H4 (cell line): ENCODE measurements at places on chromosomes 1 and 21.
A peak's percentile ranks its signal among the peaks of the same experiment; 100 is the strongest.

DNA sequence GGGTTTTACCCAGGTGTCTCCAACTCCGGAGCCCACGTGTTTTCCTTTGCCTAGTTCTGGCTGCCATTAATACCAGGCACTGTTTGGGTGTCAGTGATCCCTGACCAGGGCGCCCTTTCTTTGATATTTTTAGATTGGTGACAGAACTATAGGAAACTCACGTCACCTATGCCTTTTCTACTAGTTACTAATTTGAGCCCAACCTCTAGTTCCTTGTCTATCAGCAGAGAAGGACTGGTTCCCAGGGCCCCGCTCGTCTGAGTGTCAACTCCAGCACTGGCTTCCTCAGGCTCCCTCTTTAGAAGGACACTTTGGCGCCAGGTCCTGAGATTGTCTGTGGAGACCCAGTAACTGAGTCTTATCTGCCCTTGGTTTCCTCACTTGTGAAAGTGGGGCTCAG lies 9.4 kb downstream of the MFN2 start:
- no peak for DNase-seq

DNA sequence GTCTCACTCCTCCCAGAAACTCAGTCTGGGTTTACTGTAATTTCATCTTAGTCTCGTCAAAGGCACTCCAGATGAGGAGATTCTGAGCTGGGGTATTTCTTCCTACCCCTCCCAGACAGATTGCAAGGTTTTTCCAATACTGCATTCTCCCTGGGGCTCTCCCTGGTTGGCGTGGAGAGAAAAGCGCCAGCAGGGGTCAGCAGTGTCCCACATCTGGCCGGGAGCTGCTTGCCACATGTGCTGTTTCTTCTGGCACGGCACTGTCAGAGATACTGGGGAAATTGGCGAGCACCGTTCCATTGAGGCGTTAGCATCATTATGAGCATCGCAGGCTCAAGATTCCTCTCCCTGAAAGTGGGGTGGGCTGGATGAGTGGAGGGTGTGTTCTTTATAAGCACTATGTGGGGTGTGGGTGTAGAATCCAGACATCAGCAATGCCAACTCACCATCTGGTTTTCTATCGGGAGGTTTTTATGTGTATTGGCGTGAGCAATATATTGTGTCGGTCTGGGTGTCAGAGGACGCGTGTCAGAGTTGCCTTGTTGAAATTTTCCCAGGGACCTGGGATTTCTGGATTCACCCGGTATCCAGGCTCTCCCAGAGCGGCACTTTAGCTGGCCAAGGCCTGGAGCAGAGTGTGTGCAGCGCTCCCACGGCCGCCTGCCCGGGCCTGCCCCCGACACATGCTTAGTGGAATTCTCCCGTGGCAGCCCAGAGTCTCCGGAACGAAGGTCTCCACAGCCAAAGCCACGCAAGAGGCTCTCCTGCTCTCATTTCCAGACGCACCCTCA lies 8.0 kb upstream of the NAV1 start:
- peak; percentile 70 for DNase-seq

- no peak for DNase-seq
These were observed 87.3 kb downstream of the CASZ1 start for GRCh38 chr1:10709165-10709564.

DNA sequence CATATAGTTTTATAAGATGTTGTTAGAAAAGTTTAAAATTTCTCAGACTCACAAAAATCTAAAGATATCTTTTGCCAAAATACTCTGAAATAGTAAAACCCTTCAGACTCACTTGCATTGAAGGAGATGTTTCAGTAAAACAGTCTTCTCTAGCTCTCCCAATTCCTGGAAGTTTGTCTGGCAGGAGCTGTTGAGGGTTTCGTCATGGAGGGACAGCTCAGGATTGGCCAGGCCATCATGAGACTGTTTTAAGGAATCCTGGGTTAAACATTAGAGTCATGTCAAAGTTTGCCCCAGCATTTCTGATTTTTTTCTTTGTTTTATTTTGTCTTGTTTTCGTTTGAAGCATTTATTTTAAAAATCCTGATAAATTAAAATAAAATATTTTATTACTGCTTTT lies 293.8 kb upstream of the PBX1 start:
- DNase-seq, result no peak

GRCh38 chr1:90435351-90435750 lies 281.8 kb downstream of the BARHL2 start:
- DNase-seq, result no peak

DNA sequence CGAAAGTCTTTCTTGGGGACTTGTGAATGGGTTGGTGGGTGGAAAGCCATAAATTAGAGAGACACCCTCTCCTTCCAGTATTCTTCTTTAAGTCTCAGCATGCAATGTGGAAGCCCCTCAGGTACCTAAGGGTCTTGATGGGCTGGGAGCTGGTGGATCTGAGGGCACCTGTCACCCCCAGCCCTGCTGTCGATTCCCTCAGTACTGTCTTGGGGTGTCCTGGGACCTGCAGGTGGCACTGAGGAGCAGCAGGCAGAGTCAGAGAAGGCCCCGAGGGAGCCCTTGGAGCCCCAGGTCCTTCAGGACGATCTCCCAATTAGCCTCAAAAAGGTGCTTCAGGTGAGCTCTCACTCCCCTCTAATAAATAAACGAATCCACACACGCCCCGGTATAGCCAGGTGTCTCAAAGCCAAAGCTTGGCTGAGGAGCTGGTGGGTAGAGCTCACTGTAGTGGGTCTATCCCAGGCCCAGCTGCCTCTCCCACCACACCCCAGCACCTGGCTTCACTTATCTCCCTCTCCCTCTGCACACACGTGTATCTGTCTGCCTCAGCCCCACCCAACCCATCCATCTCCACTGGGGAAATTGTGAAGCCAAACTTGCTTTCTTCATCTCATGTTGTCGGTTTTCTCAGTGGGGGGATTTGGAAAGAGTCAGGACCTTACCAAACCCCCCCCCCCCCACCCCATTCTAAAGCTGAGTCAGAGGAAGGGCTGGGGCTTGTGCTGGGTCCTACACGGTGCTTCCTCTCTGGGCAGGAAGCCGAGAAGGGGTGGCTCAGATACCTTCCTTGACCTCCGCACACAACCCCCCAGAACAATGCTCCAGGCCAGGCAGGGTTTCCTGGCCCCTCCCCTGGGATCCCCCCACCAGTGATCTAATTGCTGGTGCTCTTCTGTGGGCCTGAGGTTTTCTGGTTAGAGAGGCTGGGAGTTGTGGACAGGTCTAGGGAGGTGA lies 1.6 kb downstream of the ADAM15 start:
- no peak for DNase-seq

DNA sequence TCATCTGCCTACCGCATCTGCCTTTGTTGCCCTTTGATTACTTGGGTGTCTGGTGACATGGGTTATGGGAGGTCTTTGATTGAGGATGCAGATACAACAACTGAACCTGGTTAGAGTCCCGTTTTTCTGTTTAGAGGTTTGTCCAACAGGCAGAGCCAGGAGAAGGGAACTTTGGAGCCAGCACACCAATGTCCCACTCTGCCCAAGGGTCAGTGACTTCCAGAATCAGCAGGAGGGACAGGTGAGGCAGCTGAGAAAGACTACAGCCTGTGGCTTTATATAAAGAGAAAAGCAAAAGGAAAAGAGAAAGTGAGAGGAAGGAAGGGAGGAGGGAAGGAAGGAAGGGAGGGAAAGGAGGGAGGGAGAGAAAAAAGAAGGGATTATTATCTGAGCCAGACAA lies 101.5 kb upstream of the ZNF644 start:
- no peak for DNase-seq

GRCh38 chr1:159469921-159470533 lies 30.5 kb downstream of the OR10J1 start:
- no peak for DNase-seq

- DNase-seq, result no peak
These were observed 3.4 kb downstream of the BLZF1 start for GRCh38 chr1:169371404-169371803.

DNA sequence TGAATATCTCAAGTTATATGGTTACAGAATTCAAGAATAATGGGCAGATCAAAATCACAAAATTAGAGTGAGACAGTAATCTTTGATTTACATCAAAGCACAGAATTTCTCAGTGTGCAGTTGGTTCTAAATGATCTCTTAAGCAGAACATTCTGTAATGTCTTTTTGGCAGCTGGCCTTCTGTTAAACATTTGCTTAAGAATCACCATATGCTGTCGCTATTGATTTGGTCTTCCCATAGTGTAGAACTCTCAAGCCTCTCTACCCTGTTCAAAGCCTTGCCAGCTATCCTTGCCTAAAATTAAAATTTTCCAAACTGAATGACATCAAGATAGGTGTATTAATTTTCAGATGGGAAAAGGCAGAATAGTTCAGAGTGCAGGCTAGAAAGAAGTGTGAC lies 38.9 kb upstream of the ERO1B start:
- DNase-seq, result no peak

DNA sequence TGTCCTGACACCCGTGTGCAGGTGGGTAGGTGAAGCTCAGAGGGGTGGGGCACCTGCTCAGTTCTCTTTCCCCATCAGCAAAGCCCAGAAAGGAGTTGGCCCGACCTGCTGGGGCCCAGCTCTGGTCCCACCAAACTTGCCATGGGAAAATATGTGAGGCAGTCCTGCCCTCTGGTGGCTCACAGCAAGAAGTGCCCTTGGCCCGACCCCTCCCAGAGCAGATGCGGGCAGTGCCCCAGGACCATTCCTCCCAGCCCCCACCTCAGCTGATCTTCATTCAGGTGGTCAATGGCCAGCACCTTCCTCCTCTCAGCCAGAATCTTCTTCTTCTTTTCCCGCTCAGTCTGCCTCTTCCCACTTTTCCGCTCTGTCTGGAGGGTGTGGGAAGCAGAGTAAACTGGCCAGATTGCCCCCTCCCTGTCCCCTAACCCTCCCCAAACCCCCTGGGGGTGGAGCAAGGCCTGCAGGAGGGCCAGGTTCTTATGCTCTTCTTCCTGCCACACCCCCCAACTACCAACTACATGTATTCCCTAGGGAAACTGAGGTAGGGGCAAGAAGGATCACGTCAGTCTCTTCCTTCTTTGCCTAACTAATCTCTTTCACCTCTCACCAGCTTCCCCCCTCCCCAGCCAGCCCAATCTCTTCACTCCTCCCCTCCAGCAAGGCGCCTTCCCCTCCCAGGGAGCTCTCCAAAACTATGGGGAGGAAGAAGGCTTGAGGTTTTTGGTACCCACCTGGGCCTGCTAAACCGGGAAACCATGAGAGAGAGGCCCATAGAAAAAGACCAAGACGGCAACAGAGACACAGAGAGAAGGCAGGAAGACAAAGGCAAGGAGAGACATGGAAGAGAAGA lies 15.6 kb downstream of the TNNT2 start:
- DNase-seq, result peak; percentile 45

DNA sequence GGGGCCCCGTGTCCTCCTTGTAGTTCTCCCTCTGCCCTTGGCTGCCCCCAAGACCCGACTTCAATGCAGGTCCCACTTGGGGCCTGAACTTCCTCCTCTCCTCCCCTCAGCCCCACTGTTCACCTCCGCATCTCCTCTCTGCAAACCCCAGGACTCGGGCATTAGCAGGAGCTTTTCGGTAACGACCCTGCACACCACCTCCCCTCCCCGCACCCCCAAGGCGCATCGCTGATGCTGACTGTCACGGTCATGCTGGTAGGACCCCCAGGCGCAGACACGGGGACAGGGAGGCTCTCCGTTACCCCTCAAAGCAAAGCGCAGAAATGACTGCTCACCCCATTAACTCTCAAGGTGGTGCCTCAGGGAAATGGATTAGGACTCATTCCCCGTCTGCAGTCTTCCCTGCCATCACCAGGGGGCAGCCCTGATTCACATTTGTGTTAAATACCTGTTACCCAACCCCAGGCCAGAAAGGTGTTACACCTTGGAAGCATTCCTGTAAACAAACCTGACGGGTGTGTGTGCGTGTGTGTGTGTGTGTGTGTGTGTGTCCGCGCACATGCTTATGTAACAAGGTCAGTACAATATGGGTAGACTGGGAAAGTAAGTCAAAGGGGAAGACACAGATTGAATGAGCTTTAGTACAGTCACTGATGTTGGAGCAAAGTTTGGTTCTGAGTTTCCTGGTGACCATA lies 6.4 kb upstream of the GUCA2B start:
- DNase-seq, result peak; percentile 59

DNA sequence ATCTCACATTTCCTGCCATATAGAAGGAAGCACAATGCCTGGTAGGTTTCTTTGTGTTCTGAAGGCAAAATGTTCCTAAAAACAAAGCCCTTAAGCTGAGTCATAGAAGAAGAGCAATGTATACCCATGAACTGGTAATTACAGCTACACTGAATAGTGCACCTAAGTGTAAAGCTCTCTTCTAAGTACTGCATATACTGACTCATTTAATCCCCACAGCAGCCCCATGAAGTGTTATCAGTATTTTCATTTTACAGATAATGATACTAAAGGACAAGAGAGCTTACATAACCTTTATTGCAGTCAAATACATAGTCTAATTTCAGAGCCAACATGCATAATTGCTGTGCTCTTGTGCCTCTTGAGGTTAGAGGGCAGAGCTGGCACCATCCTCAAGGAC lies 239.9 kb downstream of the DPYD start:
- DNase-seq, result no peak

GRCh38 chr1:200179781-200180160 lies 152.3 kb downstream of the NR5A2 start:
- DNase-seq, result no peak

DNA sequence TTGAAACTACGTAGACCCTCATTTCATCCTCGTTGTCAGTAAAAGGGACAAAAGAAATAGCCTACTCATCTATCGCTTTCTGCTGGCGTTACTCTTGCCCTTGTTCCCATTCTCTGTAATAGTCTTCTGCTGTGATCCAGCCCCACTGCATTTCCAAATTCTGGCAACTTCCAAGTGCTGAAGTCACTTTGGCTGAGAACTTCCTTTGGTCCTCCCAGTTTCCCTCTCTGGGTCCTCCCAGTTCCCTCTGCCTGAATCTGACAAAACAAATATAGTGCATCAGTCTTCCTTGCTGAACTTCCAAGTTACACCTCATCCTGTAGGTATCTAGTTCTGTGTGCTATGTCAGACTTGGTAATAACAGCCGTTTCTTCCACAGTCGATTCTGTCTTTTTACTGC lies 47.0 kb upstream of the PLA2G4A start:
- DNase-seq, result no peak

GRCh38 chr1:160567858-160568682 lies 11.2 kb downstream of the CD84 start:
- DNase-seq, result no peak

- DNase-seq, result no peak
These were observed 29.9 kb upstream of the PRDX6 start for GRCh38 chr1:173447224-173447623.

DNA sequence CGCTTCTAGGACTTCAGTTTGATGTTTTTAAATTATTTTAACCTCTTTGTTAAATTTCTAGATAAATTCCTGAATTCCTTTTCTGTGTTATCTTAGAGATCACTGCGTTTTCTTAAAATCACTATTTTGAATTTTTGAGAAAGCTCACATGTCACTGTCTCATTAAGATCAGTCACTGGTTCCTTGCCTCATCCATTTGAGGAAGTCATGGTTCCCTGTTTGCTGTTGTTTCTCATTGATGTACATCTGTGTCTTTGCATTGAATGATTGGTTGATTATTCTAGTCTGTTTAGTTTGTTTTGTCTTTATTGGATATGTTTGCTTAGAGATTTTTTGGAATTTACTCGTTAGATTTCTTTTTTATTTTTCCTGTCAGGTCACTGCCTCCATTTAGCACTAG lies 50.1 kb downstream of the CRP start:
- no peak for DNase-seq

GRCh38 chr1:12376236-12377045 lies 146.6 kb downstream of the VPS13D start:
- DNase-seq, result no peak

- DNase-seq, result no peak
These were observed 231.5 kb downstream of the KCNT2 start for GRCh38 chr1:196376630-196377328.

- no peak for DNase-seq
These were observed 40.7 kb upstream of the BCAR3 start for GRCh38 chr1:93722081-93723031.
